ENCODE measurements at places on chromosomes 11 and 22.
A peak's percentile ranks its signal among the peaks of the same experiment; 100 is the strongest.

DNA sequence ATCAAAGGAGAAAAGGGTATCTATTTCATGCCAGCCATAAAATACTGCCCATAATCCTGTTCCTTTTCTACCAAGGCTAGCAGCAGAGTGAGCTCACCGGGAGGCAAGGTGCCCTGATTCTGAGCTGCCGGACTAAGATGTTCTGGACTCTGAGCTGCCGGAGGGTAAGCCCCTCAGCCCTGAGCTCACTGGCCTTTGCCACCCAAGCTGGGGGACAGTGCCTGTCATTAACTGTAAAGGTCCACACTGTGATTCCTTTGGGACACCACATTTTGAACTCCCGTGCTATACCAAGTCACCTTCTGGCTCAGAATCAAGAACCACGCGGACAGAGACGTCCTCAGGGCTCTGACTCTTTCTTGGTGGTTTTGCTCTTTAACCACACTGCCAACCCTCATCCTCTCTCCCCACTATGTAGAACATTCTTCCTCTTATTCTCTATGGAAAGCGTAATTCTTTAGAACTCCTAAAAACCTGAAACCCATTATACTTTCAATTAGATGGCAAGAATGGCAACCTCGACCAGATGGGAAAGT lies 88.4 kb upstream of the BID start:
- DNase-seq: no peak

DNA sequence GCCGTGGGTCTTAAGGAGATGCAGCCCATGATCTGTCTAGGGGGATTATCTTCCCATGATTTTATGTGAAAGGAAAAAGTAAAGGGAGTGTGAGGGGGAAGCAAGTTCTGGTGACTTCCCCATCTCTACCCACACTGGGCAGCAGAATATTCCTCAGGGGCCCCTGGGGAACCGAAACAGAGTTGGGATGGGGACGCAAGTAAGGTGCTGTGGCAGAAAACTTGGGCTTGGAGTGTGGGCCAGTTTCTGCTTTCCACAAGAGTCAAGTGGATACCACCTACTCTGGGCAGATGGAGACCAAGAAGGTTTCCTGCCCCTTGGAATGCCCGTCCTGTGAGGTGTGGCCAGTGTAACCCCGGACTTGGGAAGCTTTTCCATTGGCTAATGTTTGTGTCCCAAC lies 64.4 kb downstream of the SGSM3 start:
- no peak for DNase-seq

GRCh38 chr11:116190861-116191260 lies 581.9 kb downstream of the BUD13 start:
- DNase-seq: no peak

GRCh38 chr11:30370164-30370563 lies 47.3 kb downstream of the ARL14EP start:
- DNase-seq: no peak

DNA sequence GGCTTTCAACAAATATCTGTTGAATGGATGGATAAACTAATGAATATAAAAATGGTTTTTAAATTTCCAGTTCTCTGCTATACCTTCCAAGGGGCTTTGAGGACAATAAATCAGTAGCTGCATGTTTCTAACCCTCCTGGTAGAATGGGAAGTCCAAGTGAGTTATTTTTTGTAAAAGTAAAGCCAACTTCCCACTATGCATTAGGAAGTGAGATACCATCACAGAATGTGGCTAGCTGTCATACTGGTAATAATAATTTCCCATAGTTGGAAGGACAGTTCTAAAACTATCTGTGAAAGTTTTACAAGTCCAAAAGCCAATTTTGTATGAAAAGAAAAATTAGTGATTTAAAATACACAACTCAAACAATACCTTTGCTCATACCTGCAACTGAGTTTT lies 50.0 kb downstream of the TMEM123 start:
- DNase-seq: no peak

DNA sequence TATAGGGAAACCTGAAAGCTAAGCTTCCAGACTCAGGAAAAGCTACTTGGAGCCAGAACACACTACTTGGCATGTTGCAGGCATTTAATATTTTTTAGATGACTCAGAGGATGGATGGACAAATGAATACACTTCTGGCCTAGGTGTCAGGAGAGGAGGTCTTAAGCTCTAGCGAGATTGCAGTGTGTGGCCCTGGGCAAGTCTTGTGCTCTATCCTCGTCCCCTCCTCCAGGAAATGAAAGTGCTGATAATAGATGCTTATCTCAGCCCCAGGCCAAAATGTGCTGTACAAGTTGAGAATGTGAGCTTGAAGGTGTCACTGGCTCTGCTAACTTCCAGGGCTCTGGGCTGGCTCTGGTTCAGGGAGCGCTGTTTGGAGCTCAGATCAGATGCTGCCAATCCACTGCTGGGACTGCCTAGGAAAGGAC lies 136.3 kb downstream of the PKNOX2 start:
- no peak for DNase-seq

DNA sequence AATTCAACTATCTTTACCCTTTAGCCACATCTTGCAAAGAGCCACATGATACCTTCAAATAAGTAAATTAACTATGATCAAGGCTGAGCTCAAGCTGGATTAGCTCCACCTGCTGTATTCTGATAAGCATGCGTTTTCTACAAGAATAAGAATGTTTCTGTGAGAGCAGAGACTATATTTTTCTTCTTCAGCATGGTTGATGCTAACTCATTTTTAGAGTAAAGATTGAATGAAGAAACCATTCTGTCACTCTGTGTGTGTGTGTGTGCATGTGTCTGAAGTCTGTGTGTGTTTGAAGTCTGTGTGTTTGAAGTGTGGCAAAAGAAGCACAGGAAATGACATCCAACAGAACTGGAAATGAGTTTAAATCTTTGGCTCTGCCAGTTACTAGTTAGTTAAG lies 12.0 kb upstream of the LAYN start:
- no peak for DNase-seq

GRCh38 chr22:19874307-19875060 lies 19.8 kb upstream of the GNB1L start:
- DNase-seq: no peak

DNA sequence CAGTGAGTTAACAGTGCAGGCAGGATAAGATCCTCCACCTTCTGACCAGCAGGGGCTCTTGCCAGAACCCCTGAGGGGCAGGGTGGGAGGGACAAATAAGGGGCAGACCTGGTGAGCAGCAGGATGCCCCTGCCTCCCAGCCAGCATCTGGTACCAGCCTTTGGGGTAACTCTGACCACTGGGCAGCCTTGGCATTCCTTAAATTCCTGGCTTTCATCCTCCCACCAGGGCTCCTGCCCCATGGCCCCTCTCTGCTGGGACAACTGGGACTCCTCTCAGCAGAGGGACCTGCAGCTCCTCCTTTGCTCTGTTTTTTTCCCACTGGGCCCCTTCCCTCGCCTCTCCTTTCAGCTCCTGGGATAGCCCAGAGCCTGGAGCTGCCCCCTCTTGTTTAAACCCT lies 98.0 kb upstream of the CD82 start:
- DNase-seq: no peak

GRCh38 chr11:43517518-43517917 lies 158.8 kb downstream of the TTC17 start:
- no peak for DNase-seq

DNA sequence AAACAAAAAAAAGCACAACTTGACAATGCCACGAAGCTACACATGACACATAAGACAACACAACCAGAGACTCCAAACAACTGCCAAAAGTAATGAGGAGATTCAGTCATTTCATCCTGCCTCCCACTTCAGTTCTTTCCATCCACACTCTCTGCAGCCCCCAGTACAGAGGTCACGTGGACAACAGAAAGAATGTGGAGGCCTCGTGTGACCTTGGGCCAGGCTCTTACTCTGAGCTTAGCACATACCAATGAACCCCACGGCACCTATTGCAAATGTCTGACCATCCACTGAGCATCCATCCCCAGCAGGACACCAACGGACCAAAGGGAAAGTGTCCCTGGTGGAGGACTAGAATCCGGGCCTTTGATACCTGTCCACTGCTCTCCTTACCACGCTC lies 12.5 kb downstream of the CBX7 start:
- peak; percentile 40 for DNase-seq
